ENCODE measurements at places on chromosomes 6 and 20.

GRCh38 chr6:144106206-144106605 is 10.8 kb upstream of the SF3B5 start:
- DNase-seq = no peak

DNA sequence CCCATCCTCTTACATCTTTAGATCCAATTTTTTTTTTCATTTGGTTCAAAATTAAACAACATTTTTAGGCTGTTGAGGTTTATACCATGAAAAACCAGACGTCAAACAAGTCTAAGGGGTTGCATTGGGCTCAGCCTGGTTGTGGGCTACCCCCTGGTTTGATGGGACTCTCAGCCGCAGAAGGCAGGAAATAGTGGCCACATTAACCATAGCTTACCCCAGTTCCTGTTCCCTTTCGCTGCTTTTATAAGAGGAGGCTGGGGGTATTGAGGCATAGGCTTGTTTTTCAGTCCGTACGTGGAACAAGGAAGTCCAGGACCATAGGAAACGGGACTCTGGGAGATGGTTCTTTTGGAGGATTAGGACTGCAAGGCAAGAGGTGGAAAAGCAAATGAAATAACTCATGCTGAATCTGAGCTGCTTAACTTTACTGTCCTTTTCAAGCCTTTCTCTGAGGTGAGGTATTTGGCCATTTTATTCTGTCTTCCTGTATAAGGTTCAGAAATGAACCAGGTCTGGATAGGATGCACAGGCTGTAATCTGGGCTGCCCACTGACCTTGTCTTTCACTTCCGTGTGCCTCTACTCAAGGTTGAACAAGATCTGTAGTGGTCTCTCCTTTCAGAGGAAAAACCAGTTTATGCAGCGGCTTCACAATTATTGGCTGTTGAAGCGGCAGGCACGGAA is 7.7 kb downstream of the BRPF3 start:
- DNase-seq = no peak

- DNase-seq = no peak
These were observed 19.5 kb upstream of the IER3 start for GRCh38 chr6:30763618-30764489.

DNA sequence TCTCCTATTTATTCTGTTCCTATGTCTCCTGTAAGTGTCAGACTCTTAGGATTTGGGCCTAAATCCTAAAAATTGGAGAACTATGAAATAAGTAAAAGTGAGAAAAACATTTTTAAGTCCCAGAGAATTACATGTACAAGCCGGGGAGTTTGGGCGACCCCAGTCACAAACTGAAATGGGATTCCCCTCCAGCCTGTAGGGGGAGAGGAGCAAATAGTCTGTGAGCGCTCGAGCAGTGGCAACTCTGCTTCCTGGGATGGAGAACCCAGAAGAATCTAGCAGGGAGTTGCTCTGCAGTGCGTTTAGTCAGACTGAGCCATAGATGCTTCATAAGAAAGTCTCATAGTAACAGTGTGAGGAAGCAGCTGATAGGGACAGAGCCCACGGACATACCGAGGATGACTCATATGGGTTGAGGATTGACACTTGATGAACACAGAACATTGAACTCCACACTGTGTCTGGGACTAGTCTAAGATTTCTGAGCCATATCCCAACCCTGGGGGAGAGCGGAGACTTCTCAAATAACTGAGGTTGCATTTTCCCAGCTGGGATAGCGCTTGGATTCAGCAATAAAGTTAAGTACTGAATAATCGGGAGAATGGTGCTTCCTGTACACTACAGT is 437.2 kb downstream of the BCKDHB start:
- no peak for DNase-seq

DNA sequence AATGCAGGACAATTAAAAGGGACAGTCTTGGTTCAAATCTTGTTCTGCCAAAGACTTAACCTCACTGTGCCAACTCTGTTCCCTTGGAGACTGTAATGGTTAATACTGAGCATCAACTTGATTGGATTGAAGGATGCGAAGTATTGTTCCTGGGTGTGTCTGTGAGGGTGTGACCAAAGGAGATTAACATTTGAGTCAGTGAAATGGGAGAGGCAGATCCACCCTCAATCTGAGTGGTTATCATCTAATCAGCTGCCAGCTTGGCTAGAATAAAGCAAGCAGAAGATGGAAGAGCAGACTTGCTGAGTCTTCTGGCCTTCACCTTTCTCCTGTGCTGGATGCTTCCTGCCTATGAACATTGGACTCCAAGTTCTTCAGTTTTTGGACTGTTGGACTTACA is 474.4 kb downstream of the CD83 start:
- DNase-seq = no peak

DNA sequence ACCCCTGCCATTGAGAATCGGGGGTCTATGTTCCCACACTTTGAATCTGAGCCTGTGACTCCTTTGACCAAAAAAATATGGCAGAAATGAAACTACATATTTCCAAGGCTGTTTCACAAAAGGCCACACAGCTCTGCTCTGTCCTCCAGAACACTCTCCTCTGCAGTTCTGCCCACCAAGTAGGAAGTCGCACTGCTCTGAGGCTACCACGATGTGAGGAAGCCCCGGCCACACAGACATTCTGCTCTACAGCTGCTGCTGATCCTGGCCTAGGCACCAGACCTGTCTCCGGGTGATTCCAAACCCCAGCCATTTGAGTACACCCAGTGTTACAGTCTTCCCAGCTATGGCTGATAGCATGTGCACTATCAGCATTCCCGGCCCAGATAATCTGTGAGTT is 85.1 kb downstream of the LYRM4 start:
- DNase-seq = no peak

GRCh38 chr20:39702701-39703349 is 740.7 kb downstream of the DHX35 start:
- no peak for DNase-seq

GRCh38 chr6:158087224-158087867 is 80.7 kb downstream of the SERAC1 start:
- DNase-seq = no peak

DNA sequence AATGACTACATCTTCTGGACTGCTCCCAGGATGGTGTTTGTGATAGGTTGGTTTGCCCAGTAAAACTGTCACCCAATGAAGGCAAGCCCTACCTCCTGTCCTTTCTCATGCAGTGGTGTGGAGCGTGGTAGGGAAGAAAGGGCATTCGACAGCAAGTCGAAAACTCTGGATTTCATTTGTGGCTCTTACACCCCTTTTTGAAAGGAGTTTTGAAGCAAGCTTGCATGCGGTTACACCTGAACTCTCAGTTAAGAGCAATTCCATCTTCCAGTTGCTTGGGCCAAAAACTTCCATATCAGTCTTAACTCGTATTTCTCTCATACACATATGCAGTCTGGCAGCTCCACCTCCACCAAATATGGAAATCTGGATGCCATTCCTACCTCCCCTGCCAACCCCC is 19.7 kb upstream of the SLC22A2 start:
- DNase-seq = no peak

DNA sequence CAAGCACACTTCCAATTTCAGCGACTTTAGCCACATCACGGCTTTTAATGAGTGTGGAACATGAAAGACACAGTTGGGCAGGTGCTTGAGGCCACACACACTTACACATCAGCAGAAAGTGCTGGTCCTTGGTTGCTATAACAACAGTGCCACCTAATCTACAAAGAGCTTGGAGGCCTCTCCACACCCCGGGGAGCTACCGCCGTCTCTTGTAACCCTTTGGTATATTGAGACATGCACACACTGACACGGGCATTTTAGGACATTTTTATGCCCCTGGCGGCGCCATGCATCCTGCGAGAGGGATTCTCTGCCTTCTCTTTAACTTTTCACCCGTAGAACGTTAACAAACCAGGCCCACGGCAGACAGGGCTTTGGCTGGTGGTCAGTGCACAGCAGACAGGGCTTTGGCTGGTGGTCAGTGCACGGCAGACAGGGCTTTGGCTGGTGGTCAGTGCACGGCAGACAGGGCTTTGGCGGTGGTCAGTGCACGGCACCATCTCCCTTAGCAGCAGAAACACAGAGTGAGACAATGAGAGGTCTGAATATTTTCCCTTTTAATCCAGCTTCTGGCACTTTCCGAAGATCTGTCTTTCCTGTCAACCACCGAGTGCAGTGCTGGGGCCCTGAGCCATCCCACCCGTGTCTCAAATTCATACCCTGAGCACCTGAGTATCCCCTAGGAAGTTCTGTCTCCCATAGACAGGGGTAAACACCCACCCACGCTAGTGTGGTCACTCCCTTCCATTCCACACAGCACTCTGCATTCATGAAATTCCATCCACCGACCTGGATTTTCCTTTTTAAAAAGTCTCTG is 116.6 kb upstream of the RPS6KA2 start:
- no peak for DNase-seq

- no peak for DNase-seq
These were observed 627.5 kb upstream of the ZNF337 start for GRCh38 chr20:26324177-26324576.

GRCh38 chr6:140107216-140107615 is 732.8 kb upstream of the CITED2 start:
- DNase-seq = no peak

- no peak for DNase-seq
These were observed at the start of gene PLCB4 for GRCh38 chr20:9068841-9069663. Gene PLCB4 (plus strand): TSS chr20:9069087. CDS start chr20:9307815, 238,728 bp downstream.

DNA sequence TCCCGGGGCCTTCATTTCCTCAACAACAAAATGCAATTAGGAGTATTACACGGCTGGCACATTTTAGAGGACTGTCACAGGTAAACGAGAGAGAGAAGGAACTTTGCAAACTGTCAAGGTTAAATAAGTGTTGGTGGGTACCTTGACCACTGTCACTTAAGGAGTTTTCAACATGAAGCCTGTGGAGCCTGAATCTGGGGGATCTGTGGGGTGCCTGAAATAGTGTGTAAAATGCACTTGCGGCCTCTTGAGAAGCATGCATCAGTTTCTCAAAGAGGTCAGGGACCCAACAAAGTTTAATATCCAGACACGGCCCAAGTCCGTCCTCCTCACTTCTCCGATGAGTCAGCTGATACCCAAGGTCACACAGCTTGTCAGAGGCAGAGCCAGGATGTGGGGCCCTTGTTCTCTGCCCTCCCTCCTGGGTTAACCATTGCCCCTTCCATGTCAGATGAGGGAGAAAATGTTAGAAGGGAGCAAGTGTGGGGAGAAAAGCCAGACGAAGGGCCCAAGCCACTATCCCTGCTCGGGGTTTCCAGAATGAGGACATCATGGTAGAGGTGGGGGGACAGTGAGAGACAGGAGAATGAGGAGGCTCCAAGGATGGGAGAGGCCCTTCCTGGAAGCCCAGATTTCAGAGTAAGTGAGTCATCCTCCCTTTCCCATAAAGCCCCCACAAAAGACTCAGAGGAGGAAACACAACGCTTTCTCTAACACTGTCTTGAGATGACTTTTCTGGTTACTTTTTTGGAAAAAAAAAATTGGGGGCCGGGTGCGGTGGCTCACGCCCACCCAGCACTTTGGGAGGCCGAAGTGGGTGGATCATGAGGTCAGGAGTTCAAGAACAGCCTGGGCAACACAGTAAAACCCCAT is 42.2 kb downstream of the C6orf132 start:
- DNase-seq = no peak

DNA sequence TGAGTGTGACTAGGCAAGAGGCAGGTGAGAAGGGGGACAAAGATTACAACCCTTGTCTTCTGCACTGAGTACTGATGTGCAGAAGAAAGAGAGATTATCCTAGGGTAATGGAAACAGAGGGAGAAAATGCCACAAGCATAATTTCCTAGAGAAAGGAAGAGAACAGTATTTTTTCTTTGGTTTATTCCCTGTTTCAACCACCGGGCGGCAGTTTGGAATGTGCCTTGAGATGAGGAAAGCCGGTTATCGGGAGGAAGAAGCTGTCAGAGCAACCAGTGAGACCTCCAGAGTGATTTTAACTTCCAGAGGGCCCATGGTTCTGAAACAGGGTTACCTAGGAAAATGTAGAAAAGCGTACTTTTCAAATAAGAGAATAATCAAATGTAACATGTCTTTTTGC is 121.4 kb downstream of the REV3L start:
- no peak for DNase-seq

- no peak for DNase-seq
These were observed 163.0 kb downstream of the EYA4 start for GRCh38 chr6:133404151-133404550.

- no peak for DNase-seq
These were observed 142.2 kb downstream of the NFATC2 start for GRCh38 chr20:51400051-51400926.

DNA sequence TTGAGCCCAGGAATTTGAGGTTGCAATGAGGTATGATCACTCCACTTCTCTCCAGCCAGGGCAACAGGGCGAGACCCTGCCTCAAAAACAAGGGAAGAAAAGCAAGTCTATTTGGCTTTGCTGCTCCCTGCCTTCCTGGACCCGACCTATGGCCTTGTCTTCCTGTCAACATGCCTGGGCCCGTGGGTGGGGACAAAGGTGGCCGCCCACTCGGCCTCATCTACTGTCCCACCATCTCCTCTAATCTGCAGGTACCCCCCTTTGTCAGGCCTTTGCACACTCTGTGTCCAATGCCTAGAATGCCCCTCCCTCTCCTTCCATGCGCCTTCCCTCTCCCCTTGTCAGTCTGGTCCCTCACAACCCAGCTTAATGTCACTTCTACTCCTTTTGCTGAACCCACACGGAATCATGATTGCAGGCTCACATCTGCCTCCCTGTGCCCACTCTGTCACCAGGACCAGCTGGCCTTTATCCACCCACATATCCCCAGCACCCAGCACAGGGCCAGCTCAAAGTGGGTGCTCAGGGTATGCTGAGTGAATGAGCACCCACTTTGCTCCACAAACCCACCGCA is 40.3 kb downstream of the MDFI start:
- no peak for DNase-seq

DNA sequence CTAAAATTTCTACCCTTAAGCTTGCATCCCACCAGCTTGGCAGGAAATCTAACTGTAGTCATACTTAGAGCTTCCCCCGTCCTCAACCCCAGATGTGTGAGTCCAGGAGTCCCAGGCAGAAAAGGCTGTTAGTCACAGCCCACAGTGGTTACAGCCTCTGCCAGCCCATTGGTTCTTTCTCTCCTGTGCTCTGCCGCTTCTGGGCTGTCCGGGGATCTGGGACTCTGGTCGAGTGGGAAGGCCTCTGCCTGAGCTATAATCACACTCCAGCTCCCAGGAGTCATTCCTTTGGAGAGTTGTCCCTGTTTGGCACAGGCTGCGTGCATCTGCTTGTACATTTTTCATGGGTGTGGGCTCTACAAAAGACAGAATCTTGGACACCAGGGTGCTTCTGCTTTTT is 45.6 kb upstream of the FYN start:
- no peak for DNase-seq

DNA sequence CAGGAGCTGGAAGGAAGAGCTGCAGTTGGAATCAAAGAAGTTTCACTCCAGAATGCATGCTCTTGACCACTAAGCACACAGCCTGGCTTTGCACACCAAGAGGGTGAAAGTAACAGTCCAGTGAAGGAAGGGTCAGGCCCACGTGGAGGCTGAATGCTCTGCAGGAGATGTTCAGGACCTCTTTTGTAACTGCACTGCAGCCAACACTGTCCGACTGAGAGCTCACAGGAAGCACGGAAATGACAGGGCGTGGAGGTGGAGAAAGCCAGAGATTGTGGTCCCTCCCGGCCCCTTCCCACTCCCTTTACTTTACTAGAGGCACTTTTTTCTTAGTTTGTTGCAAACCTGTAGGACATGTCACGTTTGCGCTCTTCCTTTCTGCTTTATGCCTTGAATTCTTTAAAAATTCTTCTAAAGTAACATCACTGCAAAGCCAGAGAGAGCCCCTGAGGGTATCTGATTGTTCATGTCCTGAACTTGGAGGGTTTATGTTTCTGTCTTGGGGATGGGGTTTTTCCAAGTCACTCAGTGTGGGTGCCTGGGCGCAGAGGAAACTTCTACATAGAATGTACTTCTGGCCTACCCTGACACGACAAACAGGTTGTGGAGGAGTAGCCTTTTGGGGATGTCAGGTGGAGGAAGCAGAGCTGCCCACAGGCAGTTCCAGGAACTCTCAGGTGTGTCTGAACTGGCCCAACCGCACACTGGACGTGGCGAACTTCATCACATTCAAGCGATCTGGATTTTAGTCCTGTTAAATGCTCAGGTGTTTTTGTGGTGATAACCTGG is 40.9 kb downstream of the JAG1 start:
- no peak for DNase-seq
